LHCN-M2 (cell line): ENCODE measurements at places on chromosomes 7 and 10. TPM values are rescaled to one million over a fixed set of nuclear protein-coding genes. Genes with fewer than 3 reads are reported as not detected.

DNA sequence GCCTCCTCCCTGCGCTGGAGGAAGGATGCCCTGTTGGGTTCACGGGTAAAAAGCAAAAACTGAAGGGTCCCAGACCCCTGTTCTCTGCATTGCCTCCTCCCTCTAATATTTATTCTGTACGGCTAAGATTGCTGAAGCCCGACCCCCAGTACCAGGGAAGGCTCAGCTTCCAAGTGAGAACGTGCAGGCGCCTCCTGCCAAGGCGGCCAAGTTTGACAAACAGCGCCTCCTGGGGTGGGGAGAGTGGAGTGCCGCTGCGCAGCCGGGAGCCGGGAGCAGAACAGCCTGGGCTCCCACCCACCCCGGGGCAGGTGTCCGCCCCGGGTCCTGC, 4.7 kb upstream of the EBF3 start:
- DNase-seq = no peak

DNA sequence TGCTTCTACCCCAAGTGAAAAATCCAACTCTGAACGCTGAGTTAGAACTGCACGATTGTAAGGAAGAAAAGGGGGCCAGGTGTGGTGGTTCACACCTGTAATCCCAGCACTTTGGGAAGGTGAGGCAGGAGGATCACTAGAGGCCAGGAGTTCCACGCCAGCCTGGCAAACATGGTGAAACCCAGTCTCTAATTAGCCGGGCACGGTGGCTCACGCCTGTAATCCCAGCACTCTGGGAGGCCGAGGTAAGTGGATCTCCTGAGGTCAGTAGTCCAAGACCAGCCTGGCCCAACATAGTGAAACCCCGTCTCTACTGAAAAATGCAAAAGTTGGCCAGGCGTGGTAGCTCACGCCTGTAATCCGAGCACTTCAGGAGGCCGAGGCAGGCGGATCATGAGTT, 9.0 kb downstream of the GUSB start:
- no peak for DNase-seq

DNA sequence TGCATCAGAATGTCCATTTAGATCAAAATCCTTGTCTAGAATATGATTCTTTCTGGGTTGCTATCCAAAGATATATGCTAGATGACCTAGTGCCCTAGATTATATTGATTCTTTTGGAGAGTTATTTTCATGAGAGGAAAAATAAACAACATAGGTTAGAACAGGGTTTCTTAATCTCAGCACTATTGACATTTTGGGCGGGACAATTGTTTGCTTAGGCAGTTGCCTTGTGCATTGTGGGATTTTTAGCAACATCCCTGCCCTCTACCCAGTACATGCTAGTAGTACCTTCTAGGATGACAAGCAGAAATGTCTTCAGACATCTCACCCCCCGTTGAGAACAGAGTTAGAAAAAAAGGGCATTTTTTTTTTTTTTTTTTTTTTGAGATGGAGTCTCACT, 25.1 kb upstream of the LAMB1 start:
- no peak for DNase-seq

DNA sequence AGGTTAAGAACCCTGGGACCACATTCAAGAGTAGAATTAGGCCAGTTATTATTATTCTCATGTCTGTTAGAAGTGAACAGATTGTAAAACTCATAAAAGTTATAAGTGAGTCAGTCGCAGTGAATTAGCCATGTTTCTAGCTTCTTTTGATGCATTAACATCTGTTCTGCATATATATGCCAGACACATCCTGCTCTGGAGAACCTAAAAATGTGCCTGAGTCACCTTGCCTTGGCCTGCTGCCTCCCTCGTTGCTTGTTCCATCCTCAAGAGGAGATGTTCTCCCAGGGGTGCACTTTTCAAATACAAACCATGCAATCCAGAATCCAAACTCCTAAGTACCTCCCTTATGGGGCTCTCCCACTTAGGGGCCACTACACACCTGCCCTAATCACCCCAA, 14.8 kb downstream of the TSPAN12 start:
- DNase-seq = peak; percentile 55

- no peak for DNase-seq
Measured at GRCh38 chr10:103062854-103063590, 130.1 kb downstream of the NT5C2 start.

XRCC2 gene
- total RNA-seq = 11.0 and 13.9 TPM in 2 replicates

GRCh38 chr7:29249860-29250259, 55.3 kb downstream of the CHN2 start:
- no peak for DNase-seq
